ENCODE measurements at places on chromosomes 3 and 15. TPM values are rescaled to one million over a fixed set of nuclear protein-coding genes. Genes with fewer than 3 reads are reported as not detected.

Gene CCDC12
- 24.6 TPM for total RNA-seq

Gene LYZL4
- total RNA-seq = not detected

Gene WDR72
- total RNA-seq = not detected

Gene SPSB4
- not detected for total RNA-seq

Gene NME9
- not detected for total RNA-seq

Gene COL7A1
- total RNA-seq = 104 TPM

Gene GP5
- 0.24 TPM for total RNA-seq

Gene AGTR1
- total RNA-seq = 3.0 TPM

Gene AMT
- 3.0 TPM for total RNA-seq

Gene TRPM1
- total RNA-seq = not detected
